ENCODE measurements at places on chromosomes 5 and 9. TPM values are rescaled to one million over a fixed set of nuclear protein-coding genes. Genes with fewer than 3 reads are reported as not detected.

GRCh38 chr5:168298949-168299348 is 7.5 kb downstream of the WWC1 start:
- no peak for ATAC-seq

- peak; percentile 76 for ATAC-seq
Measured at GRCh38 chr9:103397868-103398600, 402.9 kb downstream of the CYLC2 start.

DNA sequence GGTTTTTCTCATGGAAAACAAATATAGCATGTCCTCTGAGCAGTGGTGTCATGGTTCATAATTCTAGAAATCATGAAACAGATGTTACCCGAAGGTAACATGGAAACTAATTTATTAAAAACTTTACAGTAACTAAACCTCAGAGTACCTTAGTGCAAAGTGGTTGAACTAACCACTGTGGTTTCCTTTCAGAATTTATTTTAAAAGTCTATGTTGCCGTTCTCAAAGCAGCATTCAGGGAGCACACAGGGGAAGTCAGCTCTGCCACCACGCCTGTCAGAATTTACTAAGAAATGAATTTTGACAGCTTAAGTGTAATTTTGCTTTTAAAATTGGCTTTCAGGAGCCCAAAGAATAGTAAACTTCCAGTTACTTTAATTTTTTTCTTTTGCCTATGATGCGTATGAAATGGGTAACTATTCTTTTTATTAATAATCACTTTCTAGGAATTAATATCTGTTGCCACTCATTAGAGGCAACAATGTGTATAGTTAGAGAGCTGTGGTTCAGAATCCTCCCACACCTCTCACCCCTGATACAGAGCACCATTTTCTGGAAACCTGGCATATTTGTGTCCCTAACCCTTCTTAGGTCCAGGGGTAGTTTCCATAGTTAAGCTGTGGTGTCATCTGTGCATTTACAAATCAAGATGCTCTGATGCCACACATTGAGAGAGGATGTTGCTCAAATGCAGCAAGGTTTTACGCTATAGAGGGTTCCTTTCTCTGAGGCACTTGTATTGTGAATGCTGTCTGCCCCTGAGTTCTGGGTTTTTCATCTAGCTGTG is 202.6 kb downstream of the ZSWIM6 start:
- ATAC-seq = no peak

DNA sequence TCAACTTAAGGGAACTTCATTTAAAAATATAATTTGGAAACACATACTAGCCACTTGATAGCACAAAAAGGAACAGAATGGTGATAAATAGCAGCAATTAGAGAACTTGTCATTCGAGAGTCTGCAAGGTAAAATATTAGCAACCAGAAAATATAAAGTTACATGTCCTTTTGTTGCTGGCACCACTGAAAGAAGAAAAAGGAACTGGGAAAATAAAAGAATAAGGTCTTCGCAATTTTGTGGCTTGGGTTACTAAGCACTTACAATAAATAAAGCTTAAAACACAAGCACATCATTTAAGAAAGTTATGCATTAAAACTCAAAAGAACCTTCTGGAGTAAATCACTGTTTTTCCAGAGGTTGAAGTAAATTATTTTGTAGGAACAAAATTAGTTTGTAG is 149.9 kb upstream of the FBN2 start:
- ATAC-seq = no peak

GRCh38 chr5:148924817-148925216 is 98.4 kb downstream of the ADRB2 start:
- ATAC-seq = peak; percentile 71

DNA sequence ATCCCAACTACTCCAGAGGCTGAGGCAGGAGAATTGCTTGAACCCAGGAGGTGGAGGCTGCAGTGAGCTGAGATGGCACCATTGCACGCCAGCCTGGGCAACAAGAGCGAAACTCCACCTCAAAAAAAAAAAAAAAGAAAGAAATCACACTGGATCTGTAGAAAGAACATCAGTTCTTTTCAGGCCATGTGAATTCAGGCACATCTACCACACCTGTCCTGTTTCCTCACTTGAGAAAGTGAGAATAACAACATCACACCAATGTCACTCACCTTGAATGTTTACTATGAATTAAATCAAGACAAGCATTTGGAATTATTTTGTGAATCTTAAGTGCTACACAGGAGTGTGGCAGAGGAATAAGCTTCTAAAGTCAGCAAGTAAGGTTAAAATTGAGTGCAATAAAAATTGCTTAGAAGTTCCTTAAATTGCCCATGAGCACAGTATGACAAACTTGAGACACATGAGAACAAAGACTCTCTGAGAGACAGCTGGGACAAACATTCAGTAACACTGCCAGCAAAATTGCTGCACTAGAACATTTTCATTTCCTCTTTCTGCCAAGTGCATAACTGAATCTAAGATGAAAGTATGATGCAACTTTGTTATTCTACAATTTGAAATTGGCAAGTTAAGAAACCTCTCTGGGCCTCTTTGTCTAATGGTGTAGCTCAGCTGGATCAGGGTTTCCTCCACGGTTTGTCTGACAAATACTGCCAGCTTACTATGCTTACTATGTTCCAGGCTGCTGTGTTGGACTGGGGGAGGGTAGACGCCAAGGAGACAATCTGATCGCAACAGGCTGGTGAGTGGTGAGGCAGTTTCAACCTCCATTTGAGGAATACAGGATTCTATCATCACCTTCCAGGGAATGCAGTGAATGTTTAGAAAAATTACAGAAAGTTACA is 1.9 kb upstream of the RIC1 start:
- peak; percentile 31 for ATAC-seq

DNA sequence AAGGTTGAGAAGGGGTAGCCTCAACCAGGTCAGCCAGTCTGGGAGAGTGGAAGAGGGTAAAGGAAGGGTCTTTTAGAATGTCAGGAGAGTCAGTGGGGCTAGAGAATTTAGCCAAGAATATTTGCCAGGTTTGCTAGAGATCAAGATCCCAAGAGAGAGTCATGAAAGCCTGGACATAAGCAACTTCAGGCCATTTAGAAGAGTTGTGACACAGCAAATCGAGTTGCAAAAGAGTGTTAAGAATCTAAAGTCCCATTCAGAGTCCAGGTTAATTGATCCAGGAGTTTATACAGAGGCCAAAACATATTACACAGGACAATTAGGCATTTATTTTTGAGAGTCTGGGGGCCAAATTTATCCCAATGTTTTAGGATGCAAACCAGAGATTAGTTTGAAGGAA is 1260.1 kb upstream of the ACO1 start:
- no peak for ATAC-seq

- no peak for ATAC-seq
Measured at GRCh38 chr9:135604437-135605237, 34.7 kb downstream of the GLT6D1 start.

DNA sequence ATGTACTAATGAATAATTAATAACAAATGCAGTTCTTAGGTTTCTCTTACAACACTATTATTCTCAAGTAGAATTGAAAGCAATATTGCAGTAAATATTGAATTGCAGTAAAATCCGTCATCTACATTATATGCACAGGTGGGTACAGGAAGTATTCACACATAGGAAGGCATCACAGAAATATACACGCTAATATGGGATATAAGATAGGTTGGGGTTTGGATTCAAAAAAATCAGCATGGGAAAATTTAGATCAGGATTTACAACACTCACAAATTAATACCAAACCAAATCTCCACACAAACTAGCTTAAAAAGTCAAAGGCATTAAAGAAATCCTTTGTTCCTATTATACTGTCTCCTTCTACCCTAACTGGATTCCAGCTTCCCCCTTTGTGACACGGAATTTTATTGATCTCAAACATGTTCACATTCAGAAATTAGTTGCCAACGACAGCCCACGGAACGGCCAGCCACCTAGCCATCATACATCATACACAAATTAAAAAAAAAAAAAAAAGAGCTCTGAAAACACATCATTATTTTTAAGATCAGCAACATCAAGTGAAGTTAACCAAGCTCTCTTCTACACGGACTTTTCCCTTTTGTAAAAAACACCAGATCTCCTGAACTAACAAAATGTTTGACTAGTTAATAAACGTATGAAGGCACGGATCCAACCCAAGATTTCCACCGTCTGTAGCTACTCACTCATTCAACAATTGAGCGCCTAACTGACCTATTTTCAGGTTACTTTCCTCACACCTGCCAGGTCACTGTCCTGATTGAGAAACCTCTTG is 2.2 kb downstream of the NR6A1 start:
- ATAC-seq = no peak

- no peak for ATAC-seq
Measured at GRCh38 chr9:71812385-71812784, 44.1 kb upstream of the CEMIP2 start.

DNA sequence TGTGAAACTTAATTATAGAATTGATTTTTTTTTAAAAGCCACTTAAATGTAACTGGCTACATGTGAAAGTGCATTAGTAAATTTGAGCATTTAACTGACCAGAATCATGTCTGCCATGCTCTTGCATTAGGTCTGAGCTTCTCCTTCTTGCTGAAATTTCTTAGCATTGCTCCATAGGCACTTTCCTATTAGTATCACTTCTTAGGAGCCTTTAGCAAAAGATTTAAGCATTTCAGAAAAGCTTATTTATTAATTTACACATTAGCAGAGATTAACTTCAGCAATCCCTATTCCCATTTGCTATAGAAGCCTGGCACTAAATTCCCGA is 211.0 kb downstream of the SNX18 start:
- no peak for ATAC-seq

GRCh38 chr5:25891691-25892090 is 1146.7 kb downstream of the CDH9 start:
- no peak for ATAC-seq

GRCh38 chr9:84271531-84271900 is 69.0 kb downstream of the SLC28A3 start:
- ATAC-seq = peak; percentile 50

GRCh38 chr9:124258607-124259157 is 933 bp downstream of the NEK6 start:
- no peak for ATAC-seq

GRCh38 chr5:137209232-137209809 is 289.8 kb downstream of the SPOCK1 start:
- ATAC-seq = no peak

DNA sequence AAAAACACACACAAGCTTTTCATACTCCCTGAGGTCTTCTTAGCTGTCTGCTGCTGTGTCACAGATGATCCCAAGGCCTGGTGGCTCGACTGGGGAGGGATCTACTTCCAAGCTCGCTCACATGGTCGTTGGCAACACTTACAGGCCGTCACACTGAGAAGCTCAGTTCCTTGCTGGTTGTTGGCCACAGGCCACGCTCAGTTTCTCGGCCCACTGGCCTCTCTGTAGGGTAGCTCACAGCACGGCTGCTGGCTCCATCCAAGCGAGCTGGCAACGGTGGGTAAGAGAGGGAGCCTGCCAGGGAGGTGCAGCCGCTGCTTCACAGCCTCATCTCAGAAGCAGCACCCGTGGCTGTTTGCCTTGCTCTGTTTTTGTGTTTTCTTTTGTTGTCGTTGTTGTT is 43.8 kb upstream of the GFPT2 start:
- ATAC-seq = no peak

- ATAC-seq = no peak
Measured at GRCh38 chr5:145162626-145163025, 672.5 kb downstream of the PRELID2 start.

GRCh38 chr5:88322785-88323184 is 54.1 kb upstream of the TMEM161B start:
- ATAC-seq = no peak

The NPR2 gene
- total RNA-seq = 1.3 TPM

The ANKRD20A1 gene
- total RNA-seq = 5.9 TPM

The SLC45A2 gene
- total RNA-seq = not detected

The LSM11 gene
- total RNA-seq = 2.0 TPM

The FBXL7 gene
- 2.0 TPM for total RNA-seq

The ARHGEF39 gene
- 2.4 TPM for total RNA-seq

The MRPL50 gene
- 6.9 TPM for total RNA-seq

The RASGRF2 gene
- 1.1 TPM for total RNA-seq

The ABO gene
- total RNA-seq = 7.3 TPM

The NPR3 gene
- total RNA-seq = 12.6 TPM

The RORB gene
- total RNA-seq = 0.08 TPM

Measured in esophagus mucosa (tissue), 1 donor.